Progenitor cell of endocrine pancreas (in vitro differentiated cells): ENCODE measurements at places on chromosomes 12 and 14. TPM values are rescaled to one million over a fixed set of nuclear protein-coding genes. Genes with fewer than 3 reads are reported as not detected.

DNA sequence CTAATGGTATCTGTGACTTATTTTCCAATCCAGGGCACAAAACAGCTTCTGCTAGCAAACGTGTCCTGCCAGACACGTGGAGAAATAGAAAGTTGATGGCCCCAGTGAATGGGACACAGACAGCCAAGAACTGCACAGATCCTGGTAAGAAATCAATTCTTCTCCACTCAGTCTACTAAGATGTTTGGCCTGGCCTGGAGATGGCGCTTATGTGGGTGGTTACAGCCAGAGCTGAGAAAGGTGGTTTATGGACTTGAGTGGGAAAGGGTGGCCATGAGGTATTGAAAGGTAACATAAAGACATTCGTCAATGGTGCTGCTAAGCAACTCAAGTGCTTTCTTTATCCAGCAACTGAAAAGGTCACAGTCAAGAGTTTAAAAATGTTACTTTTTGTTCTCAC, 2.9 kb downstream of the SLC24A4 start:
- no peak for DNase-seq

DNA sequence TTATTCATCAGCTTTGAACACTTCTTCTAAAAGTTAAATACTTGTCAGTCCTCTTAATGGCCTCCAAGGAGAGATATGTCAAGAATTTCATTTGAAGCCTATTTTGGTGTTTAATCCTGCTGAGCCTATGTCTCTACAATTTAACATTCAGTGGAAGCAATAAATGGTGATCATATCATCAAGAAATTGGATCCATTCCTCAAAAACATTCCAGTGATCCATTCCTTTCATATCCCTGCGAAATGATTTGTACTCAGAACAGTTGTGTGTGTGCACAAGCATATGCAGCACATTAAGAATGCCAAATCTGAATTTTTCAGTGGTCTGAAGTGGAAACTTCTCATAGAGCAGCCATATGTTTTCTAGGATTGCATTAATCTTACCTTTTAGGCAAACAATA, 373.7 kb upstream of the SYT1 start:
- DNase-seq = no peak

DNA sequence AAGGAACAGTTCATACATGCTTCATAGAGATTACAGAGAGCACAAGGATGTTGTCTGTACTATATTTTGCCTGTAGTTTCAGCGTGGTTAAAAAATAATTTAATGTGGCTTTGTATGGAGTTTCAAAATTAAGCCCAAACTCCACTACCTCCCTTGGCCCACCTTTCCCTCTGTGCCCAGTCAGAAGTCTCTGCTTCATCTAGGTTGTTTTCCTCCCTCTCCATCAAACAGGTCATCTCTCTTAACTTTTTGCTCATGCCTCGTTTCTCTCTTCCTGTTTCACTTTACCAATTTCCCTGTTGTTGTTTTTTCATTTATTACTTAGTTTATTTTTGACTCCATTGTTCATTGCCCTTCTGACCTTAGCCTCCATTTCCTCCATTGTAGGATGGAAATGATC, 94.9 kb upstream of the NEDD1 start:
- DNase-seq = no peak

Gene TMEM106C
- total RNA-seq = 76.1 and 83.9 TPM in 2 replicates
